ENCODE measurements at places on chromosomes 3 and 15.

GRCh38 chr3:27914199-27914598, 192.1 kb upstream of the EOMES start:
- no peak for DNase-seq

- DNase-seq = no peak
Measured at GRCh38 chr3:169658311-169658931, 5.1 kb downstream of the MECOM start.

DNA sequence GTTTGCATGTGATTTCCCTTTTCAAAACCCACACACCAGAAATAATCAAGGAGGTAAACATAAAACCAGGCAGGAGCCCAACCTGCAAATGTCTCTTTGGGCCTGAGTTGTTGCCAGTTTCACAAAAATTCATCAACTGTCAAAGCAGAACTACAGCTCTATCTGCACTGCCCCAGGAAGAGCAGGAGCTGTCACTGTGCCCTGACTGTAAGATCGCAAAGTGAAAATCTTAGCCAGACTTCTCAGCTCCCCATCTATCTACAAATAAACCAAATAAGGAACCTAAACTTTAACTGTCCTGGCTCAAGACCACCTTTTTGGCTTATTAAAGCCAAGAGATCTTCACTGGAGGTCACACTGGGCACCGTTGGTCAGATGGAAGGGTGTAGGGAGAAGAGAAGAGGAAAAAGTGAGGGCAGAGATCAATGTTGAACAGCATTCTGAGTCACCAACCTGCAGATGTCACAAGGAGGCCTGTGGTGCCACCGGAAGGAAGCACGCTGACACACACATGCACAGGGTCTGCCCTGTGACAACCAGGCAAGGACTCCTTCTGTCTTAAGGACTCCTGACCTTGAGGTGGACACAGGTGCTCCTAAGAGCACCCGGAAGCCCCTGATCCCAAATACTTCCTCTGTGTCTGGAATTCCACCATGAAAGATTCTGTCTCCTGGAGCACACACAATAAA, 58.7 kb downstream of the RPN1 start:
- DNase-seq = no peak

GRCh38 chr15:68387381-68388143, 44.4 kb downstream of the ITGA11 start:
- DNase-seq = peak; percentile 78

DNA sequence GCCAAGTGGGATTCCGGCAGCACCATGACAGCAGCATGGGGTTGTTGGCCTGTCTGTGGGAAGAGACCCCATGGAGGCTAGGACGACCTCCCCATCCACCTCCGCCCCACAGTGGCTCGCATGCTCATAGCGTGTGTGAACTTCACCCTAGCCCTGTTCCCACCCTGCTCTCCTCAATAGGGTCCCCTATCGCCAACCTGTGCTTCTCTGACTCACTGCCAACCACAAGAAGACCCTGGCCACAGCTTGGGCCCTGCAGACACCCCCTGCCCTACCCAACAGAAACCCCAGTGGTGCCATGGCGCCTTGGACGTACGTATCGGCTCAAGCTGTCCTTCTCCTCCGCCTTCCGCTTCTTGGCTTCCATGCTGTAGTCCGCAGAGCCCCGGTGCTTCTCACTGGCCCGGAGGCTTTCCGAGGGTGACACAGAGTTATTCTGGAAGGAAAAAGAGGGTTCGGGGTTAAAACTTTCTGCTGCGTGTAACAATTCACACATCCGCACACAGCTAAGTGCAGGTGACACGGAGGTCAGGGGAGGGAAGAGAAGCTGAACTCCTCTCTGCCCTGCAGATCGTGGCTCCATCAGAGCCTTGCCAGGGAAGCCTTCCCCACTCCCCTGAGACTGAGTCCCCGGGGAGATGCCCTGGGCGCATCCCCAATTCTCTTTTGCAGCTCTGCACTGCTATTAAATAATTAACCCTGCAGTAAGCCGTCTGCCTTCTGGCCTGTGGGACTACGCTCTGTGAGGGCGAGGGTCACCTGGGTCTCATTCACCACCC, 37.3 kb downstream of the TLE3 start:
- DNase-seq = no peak

DNA sequence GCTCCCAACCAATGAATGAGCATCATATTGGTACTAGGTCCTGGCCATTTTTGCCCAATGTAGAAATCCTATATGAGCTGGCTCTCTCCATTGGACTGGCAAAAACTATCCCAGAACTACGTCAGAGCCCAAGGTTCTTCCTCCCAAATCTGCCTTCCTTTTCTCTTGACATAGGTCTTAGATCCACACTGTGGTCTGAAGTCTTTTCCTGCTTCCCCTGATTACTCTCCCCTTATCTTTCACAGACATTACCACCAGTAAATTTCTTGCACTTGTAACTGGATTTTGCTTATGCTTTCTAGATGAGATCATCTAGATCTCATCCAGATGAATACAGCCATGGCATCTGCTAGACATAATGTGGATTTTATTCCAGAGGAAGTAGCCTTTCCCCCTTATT, 141.2 kb upstream of the GADL1 start:
- DNase-seq = no peak

- no peak for DNase-seq
Measured at GRCh38 chr15:39692356-39693327, 90.0 kb downstream of the FSIP1 start.

DNA sequence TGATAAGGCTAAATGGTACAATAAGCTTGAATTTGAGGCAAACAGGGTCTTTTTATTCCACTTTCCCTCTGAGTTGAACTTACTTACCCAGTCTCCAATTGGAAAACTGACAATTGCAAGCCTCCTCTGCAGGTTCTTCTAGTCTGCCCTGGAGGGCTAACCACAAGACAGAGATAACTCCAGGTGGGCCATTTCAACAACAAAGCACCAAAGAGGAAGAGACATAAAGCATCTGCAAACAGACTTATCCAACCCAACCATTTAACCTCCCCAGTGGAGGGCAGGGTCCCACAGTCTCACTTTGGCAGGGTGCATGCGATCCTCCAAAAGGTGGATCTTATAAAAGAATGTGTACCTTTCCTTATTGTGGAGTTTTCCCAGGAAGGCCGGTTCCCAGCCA, 525.8 kb downstream of the DIPK2A start:
- DNase-seq = no peak

DNA sequence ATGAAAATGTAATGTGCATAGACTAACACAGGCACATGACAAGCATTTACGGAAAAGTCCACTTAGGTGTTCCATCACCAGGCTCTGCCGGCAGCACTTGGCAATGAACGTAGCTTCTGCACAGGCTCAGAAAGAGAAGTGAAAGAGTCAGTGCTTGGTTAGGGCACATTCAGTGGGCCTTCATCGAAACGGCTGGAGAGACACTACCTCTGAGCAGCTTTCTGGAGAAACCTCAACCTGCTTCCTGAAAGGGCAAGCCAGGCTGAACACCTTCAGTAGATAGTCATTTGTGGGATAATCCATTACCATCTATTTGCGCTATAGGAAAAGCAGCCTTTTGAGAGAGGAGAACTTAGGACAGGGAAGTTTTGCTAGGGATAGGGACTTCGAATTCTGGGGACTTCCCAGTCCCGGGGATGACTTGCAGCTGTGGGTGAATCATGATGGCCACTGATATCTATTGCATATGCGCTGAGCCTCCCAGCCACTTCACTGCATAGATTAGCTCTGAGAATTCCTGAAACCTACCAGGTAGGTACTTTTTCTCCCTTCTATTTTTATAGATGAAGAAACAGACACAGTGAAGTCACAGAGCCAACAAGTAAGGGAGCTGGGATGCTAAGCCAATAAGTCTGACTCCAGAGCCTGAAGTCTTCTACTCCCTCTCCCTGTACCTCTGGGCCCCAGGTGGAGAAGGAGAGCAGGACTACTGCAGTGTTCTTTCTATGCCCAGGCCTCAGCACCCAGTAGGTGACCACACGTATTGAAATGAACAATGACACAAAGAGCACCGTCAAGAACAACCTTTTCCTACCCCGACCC, 4.2 kb upstream of the SH2D7 start:
- DNase-seq = no peak
